ENCODE measurements at places on chromosomes 6 and 20.

GRCh38 chr20:17958373-17959256 lies 10.0 kb downstream of the SNX5 start:
- DNase-seq = no peak

DNA sequence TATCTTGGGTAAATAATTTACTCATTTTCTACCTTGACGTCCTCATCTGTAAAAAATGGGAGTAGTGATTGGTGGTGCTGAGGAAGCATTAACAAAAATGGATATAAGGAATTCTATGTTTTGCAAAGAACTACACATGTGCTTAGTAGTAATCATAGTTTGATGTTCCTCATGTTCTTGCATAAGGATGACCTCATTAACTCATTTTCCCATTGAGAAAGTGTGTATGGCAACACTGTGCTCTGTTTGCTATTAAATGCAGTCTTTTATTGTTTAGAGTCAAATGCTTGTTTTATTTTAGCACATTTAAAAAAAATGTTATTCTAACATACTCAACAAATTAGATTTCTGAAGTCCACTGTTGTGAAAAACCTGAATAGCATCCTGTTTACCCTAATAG lies 211.2 kb upstream of the RSPO3 start:
- no peak for DNase-seq

- peak; percentile 73 for DNase-seq
These were observed 315.1 kb upstream of the PRND start for GRCh38 chr20:4406627-4407026.

GRCh38 chr6:89082486-89082891 lies 1.9 kb downstream of the PNRC1 start:
- no peak for DNase-seq

- no peak for DNase-seq
These were observed 859.7 kb downstream of the EPHA7 start for GRCh38 chr6:92559611-92560010.

GRCh38 chr6:23339268-23339667 lies 769.9 kb downstream of the HDGFL1 start:
- no peak for DNase-seq

- DNase-seq = peak; percentile 96
These were observed 44.5 kb downstream of the RBM38 start for GRCh38 chr20:57435498-57436222.

DNA sequence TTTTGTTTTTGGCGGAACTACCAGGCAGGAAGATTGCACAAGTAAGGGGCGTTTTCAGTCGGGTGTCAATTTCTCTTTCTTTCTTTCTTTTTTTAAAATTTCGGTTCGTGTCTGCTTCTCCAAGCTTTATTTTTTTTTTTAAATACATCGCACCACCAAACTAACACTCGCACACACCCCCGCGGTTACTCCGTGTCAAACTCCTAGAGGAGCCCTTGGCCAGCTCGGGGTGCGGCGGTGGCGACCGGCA lies 338 bp downstream of the UTRN start:
- no peak for DNase-seq

DNA sequence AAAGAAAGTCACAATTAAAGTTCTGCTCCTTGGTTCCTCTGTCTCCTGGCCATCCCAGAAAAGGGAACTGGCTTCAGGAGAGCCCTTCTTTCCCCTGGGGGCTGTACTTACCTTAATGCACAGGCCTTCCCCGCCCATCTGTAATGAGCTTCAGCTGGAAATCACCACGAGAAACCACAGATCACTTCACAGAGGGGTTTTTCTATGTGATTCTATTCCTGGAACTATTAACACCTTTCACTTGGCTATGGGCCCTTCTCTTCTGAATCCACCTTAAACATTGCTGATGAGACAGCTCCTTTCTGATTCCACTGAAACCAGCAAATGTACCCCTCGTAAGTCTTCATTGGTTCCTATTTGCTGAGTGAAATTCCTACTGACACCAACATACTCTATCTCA lies 80.7 kb downstream of the FOXF2 start:
- DNase-seq = no peak

DNA sequence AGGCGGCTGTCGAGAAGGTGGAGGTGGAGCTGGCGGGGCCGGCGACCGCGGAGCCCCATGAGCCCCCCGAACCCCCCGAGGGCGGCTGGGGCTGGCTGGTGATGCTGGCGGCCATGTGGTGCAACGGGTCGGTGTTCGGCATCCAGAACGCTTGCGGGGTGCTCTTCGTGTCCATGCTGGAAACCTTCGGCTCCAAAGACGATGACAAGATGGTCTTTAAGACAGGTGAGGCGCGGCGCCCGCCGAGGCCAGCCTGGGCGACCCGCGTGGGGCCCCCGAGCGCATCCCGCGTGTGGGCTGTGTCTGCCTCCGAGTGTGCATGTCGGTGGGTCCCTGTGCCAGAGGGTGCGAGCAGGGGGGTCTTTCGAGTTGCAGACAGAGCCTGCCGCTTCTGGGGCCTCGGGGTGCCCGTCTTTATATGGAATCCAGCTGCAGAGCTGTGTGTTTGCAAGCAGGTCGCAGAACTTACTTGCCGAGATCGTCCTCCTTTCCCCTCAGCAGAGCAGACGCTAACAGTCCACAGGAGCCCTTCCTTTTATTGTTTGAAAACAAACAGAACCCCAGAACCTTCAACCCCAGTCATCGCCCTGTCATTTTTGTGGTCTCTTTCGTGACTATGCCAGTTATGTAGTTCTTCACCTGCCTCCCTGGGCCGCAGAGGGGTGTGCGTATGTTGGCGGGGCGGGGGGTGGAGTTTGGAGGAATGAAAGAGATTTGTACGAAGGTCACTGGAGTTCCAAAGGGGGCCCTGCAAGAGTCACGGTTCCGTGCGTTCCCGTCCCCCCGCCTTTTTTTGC lies 766 bp downstream of the SLC16A10 start:
- peak; percentile 51 for DNase-seq

DNA sequence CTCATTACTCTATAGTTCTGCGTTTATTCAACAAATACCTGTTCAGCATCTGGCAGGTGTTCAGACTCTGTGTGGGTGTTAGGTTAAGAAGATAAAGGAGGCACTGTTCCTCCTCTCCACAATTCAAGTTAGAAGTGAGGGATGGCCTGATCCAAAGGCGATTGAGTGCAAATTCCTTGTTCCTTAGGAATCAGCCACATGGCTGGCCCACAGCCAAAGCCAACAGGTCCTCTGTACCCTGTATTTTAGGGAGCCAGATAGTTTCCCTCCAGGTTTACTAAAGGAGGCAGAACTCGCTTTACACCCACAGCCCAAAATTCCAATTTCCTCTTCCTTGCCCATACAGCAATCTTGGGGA lies 5.0 kb upstream of the CD40 start:
- peak; percentile 58 for DNase-seq

DNA sequence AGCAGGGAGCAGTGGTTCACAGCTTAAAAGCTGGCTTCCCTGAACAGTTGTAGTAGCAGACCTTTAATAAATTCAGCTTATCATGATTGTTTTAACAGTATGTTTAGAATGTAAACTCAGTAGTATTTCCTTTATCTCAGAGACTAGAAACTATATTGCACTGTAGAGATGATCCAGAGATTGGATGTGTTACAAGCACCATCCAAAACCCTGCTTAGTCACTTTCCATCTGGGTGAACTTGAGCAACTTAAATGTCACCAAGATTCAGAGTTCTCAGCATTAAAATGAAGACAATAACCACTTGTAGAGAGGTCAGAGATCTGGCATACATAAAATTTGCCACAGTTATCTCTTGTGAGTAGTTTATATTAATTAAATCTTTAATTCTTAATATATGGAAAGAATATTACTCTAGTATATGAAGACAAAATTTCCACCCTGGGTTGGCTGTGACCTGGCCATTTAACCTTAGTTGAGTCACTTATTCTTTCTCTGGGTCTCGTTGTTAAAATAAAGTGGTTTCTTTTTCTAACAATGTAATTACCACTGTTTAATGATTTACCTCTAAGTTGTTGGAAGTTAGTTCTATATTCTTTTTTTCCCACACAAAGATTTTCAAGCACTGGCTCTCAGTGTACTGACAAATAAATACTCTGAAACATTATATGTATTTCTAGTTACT lies 239.2 kb upstream of the FKBP1C start:
- DNase-seq = no peak

DNA sequence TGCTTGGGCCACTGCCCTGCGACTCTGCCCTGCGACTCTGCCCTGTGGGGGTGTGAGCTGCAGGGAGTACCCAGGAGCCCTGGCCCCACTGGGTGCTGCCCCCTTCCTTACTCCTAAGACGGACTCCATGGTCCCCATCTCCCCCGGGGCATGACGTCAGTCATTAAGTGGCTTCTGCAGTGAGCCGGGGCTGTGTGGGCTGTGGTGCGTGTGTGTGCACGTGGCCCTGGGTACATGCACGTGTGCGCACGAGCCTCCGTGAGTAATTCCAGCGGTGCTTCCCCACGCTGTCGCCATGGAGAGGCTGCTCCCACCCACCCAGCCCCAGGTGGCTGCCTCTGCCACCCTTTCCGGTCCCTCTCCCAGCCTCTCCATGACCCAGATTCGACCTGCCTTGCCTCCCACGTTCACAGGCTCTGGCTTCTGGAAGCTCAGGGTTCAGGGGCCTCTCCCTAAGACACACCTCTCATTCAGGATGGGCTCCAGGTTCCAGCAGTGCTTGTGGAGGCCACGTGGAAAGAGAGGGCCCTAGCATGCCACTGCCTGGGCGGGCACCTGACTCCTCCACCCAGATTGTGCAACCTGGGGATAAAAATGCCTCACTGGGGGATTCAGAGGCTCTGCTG lies 88.3 kb downstream of the DLGAP4 start:
- DNase-seq = peak; percentile 79

DNA sequence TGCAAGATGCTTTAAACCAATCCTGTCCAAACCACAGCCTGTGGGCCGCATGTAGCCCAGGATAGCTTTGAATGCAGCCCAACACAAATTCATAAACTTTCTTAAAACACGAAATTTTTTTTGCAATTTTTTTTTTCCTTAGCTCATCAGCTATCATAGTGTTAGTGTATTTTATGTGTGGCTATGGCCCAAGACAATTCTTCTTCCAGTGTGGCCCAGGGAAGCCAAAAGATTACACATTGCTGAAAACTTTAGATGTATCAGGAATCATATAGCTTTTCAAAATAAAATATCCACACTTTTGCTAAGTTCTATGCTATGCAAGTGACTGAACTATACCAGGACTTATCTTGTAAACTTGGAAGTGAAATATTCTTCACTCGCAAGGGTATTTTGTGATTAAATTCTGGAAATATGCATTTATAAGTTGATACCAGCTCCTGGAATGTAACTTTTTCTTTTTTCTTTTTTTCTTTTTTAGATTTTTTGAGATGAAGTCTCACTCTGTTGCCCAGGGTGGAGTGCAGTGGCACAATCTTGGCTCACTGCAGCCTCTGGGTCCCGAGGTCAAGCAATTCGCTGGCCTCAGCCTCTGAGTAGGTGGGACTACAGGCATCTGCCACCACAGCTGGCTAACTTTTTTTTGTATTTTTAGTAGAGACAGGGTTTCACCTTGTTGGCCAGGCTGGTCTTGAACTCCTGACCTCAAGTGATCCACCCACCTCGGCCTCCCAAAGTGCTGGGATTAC lies 49.8 kb downstream of the MTHFD1L start:
- no peak for DNase-seq

DNA sequence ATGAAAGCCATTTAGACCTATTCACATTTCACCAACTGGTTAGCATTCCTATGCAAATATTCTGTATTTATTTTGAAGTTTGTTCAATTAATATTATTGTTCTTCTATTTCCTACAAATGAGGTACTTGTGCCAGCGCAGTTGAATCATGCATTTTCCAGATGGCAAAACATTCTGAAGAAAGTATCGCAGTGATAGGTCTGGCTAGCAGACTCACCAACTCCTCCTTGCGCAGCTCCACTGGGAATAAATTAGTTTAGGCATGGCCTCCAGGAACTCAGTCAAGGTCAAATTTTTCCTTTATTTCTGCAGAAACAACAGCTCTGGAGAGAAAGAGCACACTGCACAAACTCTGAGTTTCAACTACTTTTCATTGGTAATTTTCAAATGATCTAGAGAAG lies 437.7 kb downstream of the COL12A1 start:
- DNase-seq = no peak

DNA sequence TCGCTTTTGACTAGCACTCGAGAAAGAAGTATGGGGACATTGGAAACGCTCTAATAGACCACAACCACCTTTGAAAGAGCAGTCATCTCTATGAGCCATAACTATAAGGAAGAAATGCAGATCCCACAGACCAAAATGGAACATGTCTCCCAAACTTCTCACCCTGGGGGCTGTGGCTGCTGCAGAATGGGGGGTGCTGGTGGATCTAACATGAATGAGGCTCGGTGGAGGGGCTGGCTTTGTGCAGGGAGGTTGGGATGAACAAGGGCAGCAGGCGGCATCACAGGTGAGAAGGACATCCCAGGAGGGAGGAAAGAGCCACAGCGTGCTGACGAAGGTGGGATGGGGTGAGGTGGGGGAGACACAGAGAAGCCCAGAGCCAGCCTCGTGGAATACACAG lies 10.5 kb upstream of the CCR6 start:
- no peak for DNase-seq

DNA sequence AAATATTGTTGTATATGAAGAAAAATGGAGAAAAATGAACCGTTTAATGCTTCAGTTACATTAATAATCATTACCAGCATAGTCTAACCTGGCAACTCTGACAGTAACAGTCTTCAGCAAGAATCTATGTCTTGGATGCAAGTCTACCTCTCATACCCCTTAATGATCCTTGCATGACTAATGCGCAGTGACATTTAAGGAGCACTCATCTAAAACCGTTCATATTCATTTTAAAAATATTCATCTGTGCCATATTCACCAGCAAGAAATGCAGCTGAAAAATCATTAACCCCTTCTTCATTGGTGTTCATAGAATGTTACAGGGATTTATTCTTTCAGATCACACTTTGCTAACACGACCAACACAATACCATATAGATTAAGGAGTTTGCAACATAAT lies 227.2 kb upstream of the ASCC3 start:
- no peak for DNase-seq

GRCh38 chr6:10205892-10206291 lies 209.0 kb downstream of the TFAP2A start:
- no peak for DNase-seq

GRCh38 chr20:34511891-34512265 lies 4.3 kb upstream of the DYNLRB1 start:
- DNase-seq = no peak

GRCh38 chr6:24797596-24798216 lies 1.0 kb downstream of the ARMH2 start:
- DNase-seq = no peak

GRCh38 chr6:128491610-128492206 lies 28.7 kb downstream of the PTPRK start:
- no peak for DNase-seq

- DNase-seq = peak; percentile 29
These were observed 33.4 kb upstream of the PRELID3B start for GRCh38 chr20:59075934-59076508.

- no peak for DNase-seq
These were observed 18.8 kb upstream of the MRGBP start for GRCh38 chr20:62777528-62777830.

All from RWPE2 (cell line).